ENCODE measurements at places on chromosomes 16 and 17.

GRCh38 chr17:2691069-2691871 lies 20.3 kb downstream of the CLUH start:
- no peak for DNase-seq

DNA sequence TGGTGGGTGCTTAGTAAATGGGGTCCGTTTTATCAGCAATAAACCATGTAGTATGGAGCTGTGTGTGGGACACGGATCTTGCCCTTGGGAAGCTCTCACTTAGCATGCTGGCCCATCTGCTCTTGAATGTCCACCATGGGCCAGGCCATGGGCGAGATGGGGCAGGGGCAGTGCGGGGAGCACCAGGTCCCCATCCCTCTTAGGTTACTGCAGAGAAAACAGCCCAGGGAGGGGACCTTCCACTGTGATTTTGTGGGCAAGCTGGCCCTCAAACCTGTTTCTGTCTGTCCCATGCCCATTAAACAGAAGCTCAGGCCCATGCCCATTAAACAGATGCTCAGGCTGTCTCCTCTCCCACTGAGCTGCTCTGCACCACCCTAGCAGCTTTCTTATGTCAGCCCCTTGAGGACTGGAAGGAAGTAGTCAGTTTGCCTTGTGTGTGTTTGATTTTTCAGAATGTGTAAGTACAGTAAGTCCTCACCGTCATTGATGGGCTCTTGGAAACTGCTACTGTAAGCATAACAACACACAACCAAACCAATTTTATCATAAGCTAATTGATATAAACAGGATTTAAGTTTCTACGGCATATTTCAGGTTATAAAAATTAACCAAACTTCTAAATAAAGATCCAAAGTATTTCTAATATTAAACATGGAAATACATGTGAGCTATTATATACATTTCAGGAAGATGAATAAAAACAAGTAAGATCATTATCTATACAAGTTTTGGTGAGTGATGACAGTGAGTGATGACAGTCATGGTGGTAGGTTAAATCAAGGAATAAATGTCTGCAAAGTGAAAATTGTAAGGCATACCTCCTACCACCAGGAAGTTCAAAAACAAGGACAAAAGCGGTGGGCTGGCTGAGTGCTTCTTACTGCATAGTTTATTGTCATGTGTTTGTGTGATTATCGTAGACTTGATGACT lies 11.5 kb downstream of the MPRIP start:
- no peak for DNase-seq

DNA sequence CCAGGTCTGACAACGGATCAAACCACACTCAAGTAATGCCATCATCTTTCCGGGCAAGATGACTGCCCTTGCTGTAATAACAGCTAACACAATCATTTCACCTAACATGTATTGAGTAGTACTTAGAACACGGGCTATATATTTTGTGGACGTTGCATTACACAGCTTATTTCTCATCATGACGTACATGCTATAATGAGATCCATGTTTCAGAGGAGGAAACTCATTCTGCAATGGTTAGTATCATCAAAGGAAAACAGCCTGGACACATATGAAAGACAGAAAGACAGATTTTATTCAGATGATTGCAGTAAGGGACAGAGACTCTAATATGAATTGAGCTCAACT lies 446.7 kb downstream of the HS3ST3B1 start:
- no peak for DNase-seq

- DNase-seq: no peak
These were observed 8.9 kb downstream of the MPP2 start for GRCh38 chr17:43898446-43898845.

DNA sequence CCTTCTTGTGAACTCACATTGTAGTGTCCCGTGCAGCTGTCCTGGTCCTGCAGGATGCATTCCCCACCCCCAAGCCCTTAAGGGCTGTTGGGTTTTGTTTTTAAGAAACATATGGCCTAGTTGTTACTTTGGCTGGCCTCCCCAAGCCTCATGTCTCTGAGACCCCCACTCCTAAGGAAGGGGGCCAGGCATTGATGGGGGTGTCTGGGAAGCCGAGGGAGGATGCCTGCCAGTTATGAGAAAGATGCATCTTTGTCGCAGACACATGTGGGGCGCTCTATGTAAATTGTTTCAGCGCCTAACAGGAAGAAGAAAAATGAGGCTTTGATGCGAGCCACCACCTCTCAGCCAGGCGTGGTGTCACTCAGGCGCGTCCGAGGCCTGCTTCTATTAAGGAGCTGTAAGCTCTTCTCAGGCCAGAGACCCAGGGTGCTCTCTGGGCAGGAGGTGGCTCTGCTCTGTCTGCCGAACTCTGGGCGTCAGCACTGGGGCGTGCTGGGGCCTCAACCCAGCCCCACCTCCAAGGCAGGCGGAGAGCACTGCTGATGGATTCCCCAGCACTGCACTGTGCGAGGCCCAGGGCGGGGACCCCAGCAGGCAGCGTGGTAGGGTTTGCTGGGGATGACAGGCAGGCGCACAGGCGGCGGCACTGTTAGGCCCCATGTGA lies 70.6 kb downstream of the SREBF1 start:
- DNase-seq: no peak

DNA sequence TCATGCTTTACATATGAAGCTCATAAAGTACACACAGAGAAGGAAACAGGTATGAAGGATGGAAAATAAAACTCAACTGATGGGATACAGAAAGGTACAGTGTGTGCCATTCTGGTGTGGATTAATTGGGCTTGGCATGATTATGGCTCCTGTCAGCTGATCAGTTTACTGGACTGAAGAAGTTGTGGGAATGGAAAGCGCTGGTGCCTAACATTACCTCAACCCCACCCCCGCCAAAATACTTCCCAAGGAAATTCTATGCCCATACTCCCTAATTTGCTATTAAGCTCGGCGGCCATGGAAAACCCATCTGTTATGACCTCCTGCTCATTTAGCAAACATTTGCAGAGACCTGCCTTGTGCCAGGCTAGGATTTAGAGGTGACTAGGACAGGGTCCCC lies 16.6 kb upstream of the PMFBP1 start:
- DNase-seq: no peak

GRCh38 chr16:23384878-23385277 lies 68.1 kb downstream of the COG7 start:
- no peak for DNase-seq

DNA sequence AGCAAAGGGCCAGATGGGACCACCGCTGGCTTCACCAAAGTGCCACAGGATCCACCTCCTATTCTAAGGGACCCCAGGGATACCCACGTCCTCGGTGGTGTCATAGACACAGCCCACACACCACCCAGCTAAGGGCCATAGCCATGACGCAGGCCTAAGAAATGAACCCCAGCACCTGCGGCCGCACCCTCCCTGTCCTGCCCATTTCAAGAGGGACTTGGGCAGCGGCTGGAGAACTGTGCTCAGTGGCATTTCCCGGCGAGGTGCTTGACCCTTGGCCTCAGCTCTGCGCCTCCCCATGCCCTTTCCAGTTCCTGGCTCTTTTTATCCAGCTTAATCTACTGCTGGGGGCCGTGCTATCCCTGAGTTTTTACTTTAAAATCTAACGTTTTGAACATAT lies 27.3 kb downstream of the ZNF778 start:
- no peak for DNase-seq

All from activated CD4-positive, alpha-beta T cell treated with anti-CD3 and anti-CD28 coated beads, Interleukin-2, amount 50 U/mL, for 4 hours (primary cell).